ENCODE measurements at places on chromosomes 7 and 10. TPM values are rescaled to one million over a fixed set of nuclear protein-coding genes. Genes with fewer than 3 reads are reported as not detected.

The RBP4 gene
- total RNA-seq: not detected

The FANK1 gene
- 7.5 TPM for total RNA-seq

The SEMA3E gene
- 0.92 TPM for total RNA-seq

The COBL gene
- 0.69 TPM for total RNA-seq

The HOGA1 gene
- 3.8 TPM for total RNA-seq

The ITIH5 gene
- 0.11 TPM for total RNA-seq

The UCN3 gene
- total RNA-seq: not detected

The ELOVL3 gene
- not detected for total RNA-seq

The MYPN gene
- total RNA-seq: 5.3 TPM

The STK31 gene
- total RNA-seq: 0.04 TPM

All from cardiac muscle cell (in vitro differentiated cells and primary cell).